ENCODE measurements at places on chromosomes 5 and 9. TPM values are rescaled to one million over a fixed set of nuclear protein-coding genes. Genes with fewer than 3 reads are reported as not detected.

The IL5 gene
- total RNA-seq = not detected

The DNAI1 gene
- total RNA-seq = not detected

The KCTD16 gene
- 1.1 TPM for total RNA-seq

The PCDHGA1 gene
- 0.88 TPM for total RNA-seq

The FGF10 gene
- total RNA-seq = not detected

The ADCY2 gene
- total RNA-seq = not detected

The NIM1K gene
- 0.43 TPM for total RNA-seq

The PCDHGB6 gene
- 5.3 TPM for total RNA-seq

The LHX3 gene
- total RNA-seq = not detected

The MSX2 gene
- 7.0 TPM for total RNA-seq

The STPG3 gene
- total RNA-seq = not detected

The ST6GALNAC6 gene
- 44.8 TPM for total RNA-seq

The SH3TC2 gene
- total RNA-seq = 10.6 TPM

The ROPN1L gene
- total RNA-seq = 0.29 TPM

The CDC25C gene
- total RNA-seq = 13.3 TPM

The CEL gene
- total RNA-seq = not detected

The IQGAP2 gene
- 1.4 TPM for total RNA-seq

The DMGDH gene
- total RNA-seq = 1.5 TPM

The RASEF gene
- 0.44 TPM for total RNA-seq

The PCDHA9 gene
- total RNA-seq = under 0.01 TPM

The PCDHB14 gene
- total RNA-seq = 0.29 TPM

The CD72 gene
- total RNA-seq = 0.66 TPM

The LRRC19 gene
- not detected for total RNA-seq

The DDX4 gene
- total RNA-seq = not detected

The PCDHGC3 gene
- 81.9 TPM for total RNA-seq

The HTR4 gene
- not detected for total RNA-seq

The TXNDC8 gene
- total RNA-seq = not detected

The FRMPD1 gene
- total RNA-seq = not detected

The AGXT2 gene
- not detected for total RNA-seq

The PCDHGA9 gene
- total RNA-seq = 6.2 TPM

The PCDHA1 gene
- total RNA-seq = not detected

The C9orf50 gene
- total RNA-seq = not detected

The CDH10 gene
- total RNA-seq = not detected

The LECT2 gene
- total RNA-seq = not detected

The PDE6A gene
- not detected for total RNA-seq

The PITX1 gene
- 76.3 TPM for total RNA-seq

The TRIM36 gene
- total RNA-seq = 1.8 TPM

The AFAP1L1 gene
- total RNA-seq = 5.5 TPM

The CA9 gene
- total RNA-seq = not detected

The SPINK13 gene
- not detected for total RNA-seq

The OTP gene
- not detected for total RNA-seq

The FGF18 gene
- total RNA-seq = under 0.01 TPM

The N4BP3 gene
- 0.43 TPM for total RNA-seq

The SLC28A3 gene
- total RNA-seq = under 0.01 TPM

The SLCO6A1 gene
- total RNA-seq = 0.14 TPM

The NRG2 gene
- 1.0 TPM for total RNA-seq

The CKS2 gene
- total RNA-seq = 14.4 TPM

The OBP2B gene
- total RNA-seq = not detected
